ENCODE measurements at places on chromosomes 1 and 21.

DNA sequence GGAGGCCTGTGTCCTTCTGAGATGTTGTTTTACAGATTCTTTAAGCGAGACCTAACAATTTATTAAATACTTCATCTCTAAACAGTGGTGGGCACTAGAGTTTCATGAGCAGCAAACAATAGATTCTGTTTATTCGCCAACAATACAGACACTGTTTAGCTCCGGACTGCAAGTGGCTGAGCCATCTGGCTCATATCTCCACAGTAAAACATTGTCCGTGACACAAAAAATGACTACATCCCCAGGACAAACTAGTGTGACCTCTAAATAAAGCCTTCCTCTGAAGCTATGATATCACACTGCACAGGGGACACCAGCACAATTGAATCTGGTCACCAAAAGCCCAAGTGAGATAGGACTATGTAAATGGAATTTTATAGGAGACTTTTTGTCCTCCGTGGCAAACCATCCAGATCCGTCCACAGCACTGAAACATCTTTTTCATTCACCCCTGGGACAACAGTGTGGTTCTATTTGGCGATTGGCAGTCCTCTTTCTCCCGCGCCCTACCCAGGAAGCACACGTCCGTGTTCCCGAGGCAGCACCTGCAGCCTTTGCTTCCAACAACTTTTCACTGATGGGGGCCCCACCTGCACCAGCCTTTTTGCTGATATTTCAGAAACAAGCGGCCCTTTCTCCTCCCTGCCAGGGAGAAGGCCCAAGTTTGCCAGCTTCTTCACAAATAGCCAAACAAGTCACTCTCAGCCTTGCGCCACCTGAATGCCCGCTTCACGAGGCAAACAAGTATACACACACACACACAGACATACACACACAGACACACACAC, 47.4 kb downstream of the OLIG1 start:
- no peak for DNase-seq

DNA sequence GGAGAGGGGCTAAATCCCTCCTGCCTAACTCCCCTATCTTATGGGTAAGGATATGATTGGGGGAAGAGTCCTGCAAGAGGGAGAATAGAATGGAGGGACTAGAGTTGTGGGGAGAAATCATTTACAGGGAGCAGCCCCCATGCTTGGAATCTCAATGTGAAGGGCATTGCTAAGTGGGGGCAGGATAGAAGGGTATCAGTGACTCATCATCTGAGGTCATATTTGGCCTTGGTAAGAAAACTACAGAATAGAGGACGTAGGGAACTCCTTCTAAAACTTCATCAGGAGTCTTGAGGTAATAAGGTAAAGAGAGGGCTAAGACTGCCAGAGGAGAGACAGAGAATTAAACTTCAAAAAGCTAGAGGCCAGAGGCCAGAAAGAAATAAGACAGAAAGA, 487 bp downstream of the HJV start:
- no peak for DNase-seq

DNA sequence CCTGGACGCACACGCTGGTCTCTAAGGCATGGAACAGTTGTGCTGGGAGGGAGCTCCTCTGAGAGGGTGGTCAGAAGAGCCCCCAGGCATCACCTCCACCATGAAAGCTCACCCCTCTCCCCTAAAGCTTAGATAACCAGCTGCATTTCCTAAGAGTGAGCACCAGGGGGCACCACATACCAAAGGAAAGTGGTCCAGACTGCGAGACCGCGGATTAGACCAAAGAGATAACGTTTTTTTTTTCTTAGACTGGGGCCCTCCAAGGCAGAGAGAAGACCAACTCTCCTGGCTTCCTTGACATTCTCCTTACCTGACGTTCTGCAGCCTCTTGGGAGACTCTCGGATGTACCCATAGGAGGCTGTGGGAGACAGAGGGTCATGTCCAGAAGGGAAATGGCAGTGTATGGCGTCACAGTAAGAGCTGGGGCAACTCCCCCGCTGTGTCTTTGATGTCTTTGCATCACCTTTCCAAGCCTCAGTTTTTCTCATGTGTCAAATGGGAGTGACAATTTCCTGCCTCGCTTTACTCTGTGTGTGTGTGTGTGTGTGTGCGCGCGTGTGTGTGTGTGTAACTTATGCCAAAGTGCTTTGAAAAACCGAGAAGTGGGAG, 12.3 kb upstream of the IFNLR1 start:
- peak; percentile 53 for DNase-seq

- peak; percentile 86 for DNase-seq
Observed at GRCh38 chr1:42944246-42944928, 14.3 kb downstream of the SLC2A1 start.

DNA sequence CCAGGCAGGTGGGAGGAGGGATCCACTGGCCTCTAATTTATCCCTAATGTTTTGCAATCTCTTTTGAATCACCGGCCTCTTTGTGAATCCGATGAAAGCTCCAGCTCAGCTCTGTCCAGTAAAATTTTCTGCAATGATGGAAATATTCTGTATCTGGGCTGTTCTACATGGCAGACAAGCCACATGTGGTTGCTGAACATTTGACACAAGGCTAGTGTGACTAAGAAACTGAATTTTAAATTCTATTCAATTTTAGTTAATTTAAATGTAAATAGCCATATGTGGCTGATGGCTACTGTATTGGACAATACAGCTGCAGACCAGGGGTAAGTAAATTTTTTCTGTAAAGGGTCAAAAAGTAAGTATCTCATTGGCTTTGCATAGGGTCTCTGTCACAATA, 135.1 kb downstream of the CSMD2 start:
- DNase-seq, result no peak

- DNase-seq, result no peak
Observed at GRCh38 chr1:172778456-172779455, 119.9 kb downstream of the FASLG start.

GRCh38 chr1:204894031-204894430, 23.4 kb downstream of the NFASC start:
- DNase-seq, result no peak

DNA sequence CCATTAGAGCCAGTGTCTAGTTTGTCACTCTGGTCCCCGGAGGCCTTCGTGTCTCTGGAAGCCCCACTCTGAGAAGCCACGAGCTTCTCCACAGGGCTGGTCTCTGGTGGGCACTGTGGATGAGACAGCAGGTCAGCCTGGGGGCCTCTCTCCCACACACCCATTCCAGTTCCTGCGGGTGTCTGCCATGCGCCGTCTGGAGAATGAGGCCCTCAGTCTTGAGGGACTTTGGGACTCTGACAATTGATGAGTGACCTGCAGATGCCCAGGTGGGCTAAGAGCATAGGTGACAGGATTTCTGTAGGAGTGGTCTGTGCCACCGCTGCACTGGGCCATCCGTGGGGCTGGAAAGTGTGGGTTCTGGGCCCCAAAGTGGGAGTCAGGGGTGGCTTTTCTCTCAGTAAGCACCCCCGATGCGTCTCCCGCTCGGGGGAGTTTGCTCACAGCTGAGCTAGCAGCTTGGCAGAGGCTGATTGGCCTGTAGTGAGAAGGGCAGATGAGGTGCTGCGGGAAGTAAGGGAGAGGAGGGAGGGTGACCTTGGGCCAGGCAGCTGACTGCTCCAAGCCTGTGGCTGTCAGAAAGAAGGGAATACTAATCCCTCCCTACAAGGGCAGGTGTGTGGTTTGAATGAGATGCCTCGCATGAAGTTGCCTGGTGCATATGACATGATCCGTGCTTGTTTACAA, 26.4 kb downstream of the LHX4 start:
- no peak for DNase-seq

DNA sequence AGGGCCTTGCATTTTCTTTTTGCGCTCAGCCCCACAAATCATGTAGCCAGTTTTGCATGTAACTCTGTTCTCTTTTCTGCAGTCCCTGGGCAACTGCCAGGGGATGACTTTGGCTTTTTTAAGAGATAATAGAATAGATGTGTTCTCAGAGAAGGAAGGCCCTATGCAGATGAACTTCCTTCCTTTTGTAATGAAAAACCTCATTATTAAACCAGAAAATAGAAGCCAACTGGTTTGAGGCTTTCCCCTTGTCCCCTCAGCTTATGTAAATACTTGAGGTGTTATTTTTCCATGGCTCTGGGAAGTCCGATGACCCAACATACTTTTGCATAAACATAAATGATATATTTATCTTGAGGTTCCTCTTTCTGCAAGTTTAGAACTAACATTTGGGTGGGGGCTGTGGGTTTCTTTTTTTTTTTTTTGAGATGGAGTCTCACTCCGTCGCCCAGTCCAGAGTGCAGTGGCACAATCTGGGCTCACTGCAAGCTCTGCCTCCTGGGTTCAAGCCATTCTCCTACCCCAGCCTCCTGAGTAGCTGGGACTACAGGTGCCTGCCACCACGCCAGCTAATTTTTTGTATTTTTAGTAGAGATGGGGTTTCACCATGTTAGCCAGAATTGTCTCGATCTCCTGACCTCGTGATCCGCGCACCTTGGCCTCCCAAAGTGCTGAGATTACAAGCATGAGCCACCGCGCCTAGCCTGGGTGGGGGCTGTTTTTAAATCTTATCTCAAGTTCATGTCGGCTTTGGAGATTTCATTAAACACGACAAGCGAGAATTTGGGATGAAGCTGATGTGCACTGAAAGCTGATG, 14.4 kb upstream of the FCRL5 start:
- no peak for DNase-seq

DNA sequence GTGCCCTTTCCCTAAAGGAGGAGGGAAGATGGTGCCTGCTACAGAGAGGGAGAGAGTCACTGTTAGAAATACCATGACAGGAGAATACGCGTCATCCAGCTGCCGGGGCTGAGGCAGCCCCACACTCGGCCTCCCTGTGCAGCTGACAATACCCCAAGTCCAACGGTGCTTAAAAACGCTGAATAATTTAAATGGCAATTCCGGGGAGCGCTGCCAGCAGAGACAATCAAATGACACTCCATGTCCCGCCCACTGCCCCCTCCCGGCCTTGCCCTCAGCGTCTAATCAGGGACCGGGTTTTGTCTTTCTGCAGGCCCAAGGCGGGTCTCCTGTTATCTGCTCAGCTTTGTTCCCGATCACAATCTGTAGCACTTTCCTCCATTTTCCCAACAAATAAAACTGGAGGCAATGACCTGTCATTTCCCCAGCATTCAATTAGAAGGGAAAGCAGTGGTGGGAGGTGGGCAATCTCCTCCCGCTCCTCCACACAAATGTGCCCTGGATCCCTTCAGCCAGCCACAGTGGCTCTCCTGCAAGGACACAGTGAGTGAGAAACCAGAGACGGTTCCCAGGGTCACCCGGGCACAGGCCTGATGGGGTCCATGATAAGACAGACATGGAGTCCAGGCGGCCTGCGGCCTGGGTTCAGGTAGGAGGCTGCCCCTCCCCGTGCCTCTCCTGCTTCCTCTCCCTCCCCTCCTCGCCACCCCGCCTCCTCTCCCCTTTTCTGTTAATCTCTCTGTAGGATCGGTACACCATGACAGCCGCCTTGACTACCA, 42.7 kb upstream of the AJAP1 start:
- DNase-seq, result no peak

- no peak for DNase-seq
Observed at GRCh38 chr1:44617703-44618029, 56.6 kb downstream of the TMEM53 start.

- no peak for DNase-seq
Observed at GRCh38 chr1:186834399-186834958, 5.7 kb downstream of the PLA2G4A start.

GRCh38 chr1:167182571-167183320, 37.9 kb upstream of the POU2F1 start:
- DNase-seq, result no peak

- no peak for DNase-seq
Observed at GRCh38 chr1:110857964-110858948, 14.7 kb upstream of the CD53 start.

DNA sequence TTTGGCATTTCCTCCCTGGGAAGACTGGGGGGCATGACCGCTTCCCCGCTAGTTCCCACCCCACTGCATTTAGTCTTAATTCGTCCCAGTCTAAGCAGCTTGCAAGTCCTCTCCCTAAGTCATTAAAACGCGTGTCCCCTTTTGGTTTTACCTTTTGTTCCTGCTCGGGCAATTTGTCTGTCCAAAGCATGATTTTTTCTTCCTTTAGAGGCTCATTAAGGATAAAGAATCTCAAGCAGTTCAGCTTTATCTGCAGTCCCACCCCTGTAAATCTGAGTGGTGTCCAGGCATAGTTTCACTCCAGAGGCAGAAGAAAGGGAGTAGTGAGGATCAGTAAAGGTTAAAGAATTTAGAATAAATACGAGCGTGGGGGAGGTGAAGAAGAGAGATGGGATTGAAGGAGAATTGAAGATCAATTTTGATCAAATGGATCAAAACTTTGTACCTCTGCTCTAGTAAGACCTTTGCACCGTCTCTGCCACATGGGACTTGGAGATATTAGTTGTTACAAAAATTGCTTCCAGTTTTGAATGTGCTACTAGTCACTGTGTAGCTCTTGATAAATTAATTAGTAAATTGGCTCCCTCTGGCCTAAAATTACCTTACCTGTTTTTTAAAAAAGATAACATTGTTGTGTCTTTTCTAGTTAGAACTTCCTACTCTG, 989 bp upstream of the ETV3 start:
- no peak for DNase-seq

DNA sequence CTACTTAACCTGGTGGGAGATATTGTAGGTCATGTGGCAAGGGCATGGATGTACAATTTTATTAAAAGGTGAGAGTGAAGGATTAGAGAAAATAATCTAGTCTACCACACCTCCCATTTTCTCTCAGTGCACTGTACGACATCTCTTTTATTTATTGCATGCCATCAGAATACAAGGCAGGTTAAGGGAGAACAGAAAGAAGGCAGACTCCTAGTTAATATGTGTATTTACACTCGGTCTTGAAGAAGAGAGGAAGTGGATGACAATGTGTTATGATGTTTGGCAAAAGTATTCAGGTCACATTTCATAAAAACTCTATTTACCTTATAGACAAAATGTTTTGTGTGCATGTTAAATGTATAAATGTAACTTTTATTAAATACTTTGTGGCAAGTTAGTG, 306.1 kb downstream of the CTH start:
- DNase-seq, result no peak

DNA sequence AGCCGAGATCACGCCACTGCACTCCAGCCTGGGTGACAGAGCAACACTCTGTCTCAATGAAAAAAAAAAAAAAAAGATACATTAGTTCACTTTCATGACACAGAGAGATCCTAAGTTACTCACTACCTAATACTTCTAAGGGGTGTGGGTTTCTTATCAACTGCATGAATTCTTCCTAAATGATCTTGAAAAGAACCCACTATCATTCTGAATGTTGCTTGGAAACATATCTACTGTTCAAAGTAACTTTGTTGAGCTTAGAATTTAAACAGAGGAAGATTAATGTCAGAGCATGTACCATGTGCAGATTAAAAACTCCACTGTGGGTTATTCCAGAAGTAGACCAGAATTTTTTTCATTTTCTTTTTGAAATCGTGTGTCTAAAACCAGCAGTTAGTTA, 241.5 kb downstream of the LTN1 start:
- DNase-seq, result no peak

DNA sequence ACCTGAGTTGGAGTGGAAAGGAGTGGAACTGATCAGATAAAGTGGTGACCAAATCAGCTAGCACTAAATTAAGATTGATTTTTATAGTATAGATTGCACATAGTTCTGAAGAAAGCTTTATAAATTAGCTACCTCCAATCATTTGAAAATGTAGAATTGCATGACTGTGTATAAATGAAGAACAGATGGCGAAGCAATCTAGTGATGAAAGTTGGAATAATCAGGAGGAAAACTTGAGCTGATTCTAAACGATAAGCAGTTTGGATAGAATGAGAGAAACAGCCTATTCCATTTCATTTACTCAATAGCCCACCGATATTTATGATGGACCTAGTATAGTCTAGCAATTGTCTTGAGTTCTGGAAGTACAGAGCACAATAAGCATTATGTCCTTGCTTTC, 661.5 kb downstream of the PLA2G4A start:
- no peak for DNase-seq

GRCh38 chr1:43363283-43363934, 4.4 kb downstream of the ELOVL1 start:
- no peak for DNase-seq

All from Right ventricle myocardium superior (tissue), 1 donor.